SHP77 treated with DMSO at 0.1 percent for 48 hours (cell line): ENCODE measurements at places on chromosomes 7 and 10.

DNA sequence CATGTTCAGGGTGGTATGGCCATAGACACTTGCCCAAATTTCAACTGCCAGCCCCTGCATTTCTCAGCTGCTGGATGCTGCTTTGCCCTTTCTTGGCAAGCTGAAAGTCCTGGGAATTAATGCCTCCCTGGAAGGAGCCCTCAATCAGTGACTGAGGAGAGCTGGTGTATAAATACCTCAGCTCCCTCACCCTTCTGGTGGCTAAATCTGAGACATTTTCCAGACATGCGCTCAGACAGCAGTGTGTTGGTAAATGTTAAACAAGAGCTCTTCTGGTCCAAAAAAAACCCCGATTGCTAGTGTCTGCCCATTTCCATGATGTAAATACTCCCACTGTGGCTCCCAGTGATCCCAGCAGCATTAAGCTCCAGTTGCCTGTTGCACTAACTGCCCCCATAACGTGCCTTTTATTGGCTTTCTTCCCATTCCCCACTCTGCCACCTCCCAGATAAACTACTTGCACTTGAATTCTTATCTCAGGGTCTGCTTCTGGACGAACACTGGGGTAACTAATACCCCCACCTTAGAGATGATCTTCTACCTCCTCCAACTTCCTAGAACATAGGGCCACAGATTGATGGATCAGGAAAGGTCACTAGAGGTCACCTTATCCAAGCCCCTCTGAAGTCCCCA is 6.7 kb upstream of the MYH16 start:
- no peak for DNase-seq

DNA sequence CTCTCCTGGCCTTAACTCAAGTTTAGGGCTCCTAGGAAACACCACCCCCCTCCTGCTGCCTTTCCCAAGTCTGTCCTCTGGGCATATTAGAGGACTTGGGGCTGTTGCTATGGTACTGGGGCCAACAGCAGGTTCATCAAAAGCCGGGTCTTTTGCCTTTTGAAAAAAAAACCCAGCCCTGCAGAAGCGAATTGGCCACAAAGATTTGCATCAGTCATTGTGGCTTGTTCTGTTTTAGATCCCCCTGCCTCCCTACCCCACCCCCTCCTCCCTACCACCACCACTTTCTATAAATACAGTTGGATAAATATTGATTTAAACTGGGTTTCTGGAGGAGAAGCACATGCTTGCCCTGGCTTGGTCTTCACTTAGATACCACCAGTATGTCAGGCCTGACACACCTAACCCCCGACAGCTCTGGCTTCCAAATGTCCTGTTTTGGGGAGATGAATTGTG is 7.0 kb downstream of the MXI1 start:
- no peak for DNase-seq

- no peak for DNase-seq
Measured at GRCh38 chr7:15801041-15801440, 114.6 kb upstream of the MEOX2 start.

DNA sequence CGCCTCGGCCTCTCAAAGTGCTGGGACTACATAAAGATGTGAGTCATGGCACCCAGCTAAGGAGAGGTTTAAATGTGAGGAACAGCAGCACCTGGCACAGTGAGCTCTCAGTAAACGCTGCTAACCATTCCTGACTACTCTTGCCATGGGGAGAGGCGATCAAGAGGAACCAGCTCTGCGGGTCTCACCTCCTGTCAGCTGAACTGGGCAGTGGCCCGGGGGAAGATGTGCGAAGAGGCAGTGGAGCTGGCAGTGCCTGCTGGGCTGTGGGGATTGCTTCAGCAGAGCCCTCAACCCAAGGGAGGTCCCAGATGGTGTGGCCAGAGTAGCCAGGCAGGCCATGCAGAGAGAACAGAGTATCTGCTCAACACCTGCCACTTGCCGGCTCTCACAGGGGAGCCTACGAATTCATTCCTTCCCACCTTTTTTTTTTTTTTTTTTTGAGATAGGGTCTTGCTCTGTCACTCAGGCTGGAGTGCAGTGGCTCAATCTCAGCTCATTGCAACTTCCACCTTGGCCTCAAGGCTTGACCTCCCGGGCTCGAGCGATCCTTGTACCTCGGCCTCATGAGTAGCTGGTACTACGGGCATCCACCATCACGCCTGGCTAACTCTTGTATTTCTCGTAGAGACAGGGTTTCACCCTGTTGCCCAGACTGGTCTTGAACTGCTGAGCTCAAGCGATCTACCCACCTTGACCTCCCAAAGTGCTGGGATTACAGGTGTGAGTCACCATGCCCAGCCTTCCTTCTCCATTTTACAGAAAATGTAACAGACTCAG is 6.8 kb downstream of the POLM start:
- DNase-seq: no peak

DNA sequence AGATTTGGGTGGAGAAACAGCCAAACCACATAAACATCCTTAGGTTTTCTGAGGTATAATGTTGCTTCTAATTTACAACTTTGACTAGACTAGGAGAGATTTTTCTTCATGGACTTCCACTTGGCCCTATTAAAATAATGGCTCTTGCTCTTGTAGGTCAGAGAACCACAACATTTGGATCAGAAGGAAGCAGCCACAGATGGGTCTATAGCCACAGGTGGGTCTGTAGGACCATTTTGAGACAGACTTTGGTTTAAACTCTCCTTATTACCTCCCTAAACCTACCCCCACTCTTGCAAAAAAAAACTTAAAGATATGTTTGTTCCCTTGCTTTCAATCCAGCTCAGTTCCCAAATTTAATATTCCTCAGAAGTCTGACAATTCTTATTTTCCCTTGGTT is 1260.8 kb downstream of the GATA3 start:
- DNase-seq: no peak
